ENCODE measurements at places on chromosomes 5 and 9.

GRCh38 chr9:100601216-100601615 lies 23.3 kb downstream of the CAVIN4 start:
- no peak for DNase-seq

DNA sequence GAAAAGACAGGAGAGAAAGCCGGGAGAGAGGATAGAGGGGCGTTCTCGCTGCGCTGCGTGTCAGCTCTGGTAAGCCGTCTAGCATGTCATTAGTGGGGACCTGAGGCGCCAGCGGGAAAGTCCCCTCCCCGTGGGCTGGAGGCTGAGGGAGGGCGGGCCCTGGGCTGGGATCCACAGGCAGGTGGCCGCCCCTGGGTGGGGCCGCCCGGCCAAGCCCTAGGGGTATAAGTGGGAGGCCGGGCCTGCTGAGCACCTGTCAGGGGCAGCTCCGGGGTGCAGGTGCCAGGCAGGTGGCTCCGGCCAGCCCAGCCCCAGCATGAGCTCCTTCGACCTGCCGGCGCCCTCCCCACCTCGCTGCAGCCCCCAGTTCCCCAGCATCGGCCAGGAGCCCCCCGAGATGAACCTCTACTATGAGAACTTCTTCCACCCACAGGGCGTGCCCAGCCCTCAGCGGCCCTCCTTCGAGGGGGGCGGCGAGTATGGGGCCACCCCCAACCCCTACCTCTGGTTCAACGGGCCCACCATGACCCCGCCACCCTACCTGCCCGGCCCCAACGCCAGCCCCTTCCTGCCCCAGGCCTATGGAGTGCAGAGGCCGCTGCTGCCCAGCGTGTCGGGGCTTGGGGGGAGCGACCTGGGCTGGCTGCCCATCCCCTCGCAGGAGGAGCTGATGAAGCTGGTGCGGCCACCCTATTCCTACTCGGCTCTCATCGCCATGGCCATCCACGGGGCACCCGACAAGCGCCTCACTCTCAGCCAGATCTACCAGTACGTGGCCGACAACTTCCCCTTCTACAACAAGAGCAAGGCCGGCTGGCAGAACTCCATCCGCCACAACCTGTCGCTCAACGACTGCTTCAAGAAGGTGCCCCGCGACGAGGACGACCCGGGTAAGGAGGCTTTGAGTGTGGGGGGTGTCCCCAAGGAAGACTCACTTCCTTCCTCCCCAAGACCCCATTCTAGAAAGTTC lies at the start of gene FOXI1:
Gene FOXI1, plus strand, starts transcription at position 256 of the 970 bp plus-strand sequence. Its CDS starts 61 bp downstream, at position 317.
- DNase-seq = no peak

DNA sequence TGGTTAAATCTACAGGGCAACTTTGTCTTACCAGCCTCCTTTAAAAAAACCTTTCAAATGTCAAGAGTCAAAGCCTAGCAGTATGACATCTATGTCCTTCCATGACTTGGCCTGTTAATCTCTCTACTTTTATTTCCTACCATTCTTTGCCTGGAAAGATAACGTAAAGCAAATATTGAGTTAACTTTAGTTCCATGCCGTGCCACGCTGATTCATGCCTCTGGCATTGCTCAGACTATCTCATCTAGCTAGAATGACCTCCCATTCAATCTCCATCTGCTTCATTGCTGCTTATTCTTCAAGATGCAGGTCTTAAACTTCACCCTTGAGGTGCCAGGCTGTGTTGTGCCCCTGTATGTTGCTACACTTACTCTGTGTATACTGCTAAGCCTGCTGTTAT lies 729.8 kb downstream of the EFNA5 start:
- no peak for DNase-seq

DNA sequence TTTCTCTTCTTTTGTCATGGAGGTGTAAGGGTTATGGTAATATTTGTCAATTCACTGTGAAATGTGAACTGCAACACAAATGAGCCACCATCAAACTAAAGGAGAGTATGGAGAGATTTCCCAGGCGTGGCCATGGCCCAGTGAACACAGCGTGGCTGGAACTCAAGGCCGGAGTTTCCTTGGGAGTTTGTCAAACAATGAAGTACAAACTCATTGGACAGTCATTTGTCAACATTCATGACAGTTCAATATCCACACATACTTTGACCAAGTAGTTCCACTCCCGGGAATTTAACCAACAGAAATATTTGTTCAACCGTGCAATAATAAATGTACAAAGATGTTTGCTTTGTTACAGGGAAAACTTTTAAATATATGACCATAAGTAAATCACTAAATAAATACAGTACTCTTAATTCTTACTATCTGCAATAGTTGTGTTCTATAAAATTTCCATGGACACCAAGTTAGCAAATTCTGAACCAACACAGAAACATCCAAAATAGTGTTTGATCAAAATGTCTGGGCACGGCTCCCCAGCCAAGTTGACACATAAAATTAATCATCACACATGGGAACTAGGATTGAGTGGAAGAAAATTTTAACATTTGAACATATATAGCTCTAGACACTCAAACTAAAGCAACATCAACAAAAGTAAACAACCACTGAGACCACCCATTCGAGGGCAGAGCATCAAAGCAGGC lies 87.1 kb downstream of the DIRAS2 start:
- DNase-seq = no peak

- DNase-seq = no peak
Measured at GRCh38 chr9:132795511-132796303, 82.4 kb downstream of the AK8 start.

- no peak for DNase-seq
Measured at GRCh38 chr9:90107726-90108655, 503.2 kb downstream of the GADD45G start.

GRCh38 chr5:66012271-66012670 lies 85.9 kb downstream of the ERBIN start:
- no peak for DNase-seq

GRCh38 chr9:4077499-4078102 lies 222.3 kb downstream of the GLIS3 start:
- DNase-seq = peak; percentile 88

- DNase-seq = no peak
Measured at GRCh38 chr5:1226231-1226630, 1.1 kb downstream of the SLC6A18 start.

GRCh38 chr5:172919525-172920446 lies 39.4 kb upstream of the RPL26L1 start:
- DNase-seq = no peak

GRCh38 chr9:35341585-35341984 lies 148.3 kb upstream of the RUSC2 start:
- peak; percentile 66 for DNase-seq

- DNase-seq = no peak
Measured at GRCh38 chr5:108432024-108432423, 50.1 kb upstream of the FBXL17 start.

All from heart left ventricle (tissue), 16 donors.